ENCODE measurements at places on chromosomes 7 and 10.

DNA sequence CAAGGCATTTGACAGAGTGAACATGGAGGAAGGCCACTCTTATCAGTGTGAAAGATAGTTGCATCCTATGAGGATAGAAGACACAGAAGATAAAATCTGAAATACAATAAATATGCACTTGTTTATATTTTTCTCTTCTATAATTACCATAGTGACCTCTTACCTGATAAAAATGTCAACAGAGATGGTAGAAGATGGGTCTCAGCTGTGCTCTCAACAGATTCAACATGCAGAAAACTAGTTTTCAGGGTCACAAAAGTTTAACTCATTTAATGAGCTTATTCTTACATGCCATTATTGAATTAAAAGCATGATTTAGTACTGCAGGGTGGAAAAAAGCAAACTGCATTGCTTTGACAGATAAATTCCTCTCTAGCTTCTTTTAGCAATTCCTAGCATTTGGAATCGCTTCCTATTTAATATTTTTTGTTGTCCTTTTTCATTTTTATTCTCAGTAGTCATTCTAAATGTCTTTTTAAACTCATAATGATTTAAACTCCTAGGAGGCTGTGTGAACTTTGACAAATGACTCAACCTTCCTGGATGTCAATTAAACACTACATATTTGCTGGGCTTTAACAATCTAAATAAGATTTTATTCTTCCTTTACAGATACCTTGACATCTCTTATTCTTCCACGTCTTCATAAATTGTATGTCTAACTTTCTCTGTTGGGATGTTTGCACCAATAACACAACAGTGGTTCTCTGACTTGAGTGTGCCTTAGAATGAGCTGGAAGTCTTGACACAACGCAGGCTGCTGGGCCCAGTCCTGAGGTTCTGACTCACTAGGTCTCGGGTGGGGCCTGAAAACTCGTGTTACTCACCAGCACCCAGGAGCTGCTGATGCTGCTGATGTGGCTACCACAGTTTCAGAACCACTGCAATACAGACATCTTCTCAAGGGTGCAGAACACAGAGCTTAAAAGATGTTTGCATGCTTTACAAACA is 565.5 kb upstream of the IGFBP3 start:
- DNase-seq, result no peak

DNA sequence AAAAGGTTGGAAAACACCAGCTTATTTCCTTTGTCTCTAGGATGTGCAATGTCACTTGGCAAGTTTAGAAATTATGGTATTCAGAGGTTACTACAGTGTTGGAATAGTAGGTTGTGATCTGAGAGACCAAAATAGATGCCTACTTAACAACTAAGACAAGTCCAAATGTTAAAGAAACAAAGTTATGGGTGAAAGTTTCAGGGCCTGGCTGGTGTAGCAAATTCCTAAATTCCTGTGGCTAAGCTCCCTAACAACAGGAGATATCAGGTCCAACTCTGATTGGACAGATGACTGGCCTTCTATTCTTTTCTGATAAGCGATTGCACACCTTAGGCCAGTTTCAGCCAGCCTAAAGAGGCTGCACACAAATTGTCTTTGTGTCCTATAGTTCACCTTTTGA is 873.5 kb downstream of the REEP3 start:
- no peak for DNase-seq

- no peak for DNase-seq
These were observed 489.8 kb upstream of the ZMIZ1 start for GRCh38 chr10:78578929-78579328.

GRCh38 chr10:18158773-18159265 is 18.6 kb downstream of the CACNB2 start:
- no peak for DNase-seq
